T-helper 2 cell (primary cell): ENCODE measurements at places on chromosomes 11 and 22.

GRCh38 chr11:90242894-90243416, 20.1 kb upstream of the CHORDC1 start:
- DNase-seq: no peak

DNA sequence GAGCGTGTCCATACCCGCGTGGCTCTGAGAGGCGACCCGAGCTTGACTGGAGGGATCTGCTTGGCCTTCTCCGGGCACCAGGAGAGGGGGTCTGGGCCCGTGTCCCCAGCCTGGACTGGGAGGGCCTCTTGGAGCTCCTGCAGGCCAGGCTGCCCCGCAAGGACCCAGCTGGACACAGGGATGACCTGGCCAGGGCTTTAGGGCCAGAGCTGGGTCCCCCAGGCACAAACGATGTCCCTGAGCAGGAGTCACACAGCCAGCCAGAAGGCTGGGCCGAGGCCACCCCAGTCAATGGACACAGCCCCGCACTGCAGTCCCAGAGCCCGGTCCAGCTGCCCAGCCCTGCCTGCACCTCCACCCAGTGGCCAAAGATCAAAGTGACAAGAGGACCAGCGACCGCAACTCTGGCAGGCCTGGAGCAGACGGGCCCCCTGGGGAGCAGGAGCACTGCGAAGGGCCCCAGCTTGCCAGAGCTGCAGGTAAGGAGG, 38.2 kb downstream of the TRIOBP start:
- no peak for DNase-seq

GRCh38 chr11:61129639-61130523, 27.6 kb downstream of the CD5 start:
- peak; percentile 84 for DNase-seq

DNA sequence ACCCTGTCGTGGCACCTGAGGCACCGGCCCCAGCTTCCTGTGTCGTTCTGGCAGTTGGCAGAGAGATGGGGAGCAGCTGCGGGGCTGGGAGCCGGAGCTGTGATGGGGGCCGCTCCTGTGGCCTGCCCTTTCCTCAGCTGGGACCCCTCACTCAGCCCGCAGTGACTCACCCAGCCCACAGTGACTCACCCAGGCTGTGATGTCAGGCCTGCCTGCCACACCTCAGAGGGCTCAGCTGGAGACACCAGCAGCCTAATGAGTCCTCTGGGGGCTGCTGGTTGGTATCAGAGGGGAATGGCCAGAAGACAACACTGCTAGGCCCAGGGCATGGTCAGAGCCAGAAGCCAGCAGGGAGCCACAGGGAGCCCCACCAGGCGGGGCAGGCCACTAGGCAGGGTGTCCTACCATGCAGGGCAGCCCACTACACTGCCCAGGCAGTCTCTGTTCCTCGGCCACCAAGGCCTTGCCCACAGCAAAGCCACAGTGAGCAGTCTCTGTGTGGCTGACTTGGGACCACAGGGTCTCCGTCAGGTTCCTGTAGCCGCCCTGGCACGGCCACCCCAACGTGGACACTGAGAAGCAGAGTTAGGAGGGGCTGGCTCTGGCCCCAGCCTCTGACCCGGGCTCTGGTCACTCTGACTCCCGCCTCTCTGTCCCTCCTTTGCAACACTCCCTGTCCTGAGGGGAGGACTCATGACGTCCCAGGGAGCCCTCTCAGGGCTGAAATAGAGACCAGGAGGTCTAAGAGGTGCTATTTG, 4.2 kb upstream of the FXYD2 start:
- peak; percentile 49 for DNase-seq

- DNase-seq: no peak
Observed at GRCh38 chr22:32699001-32699582, 102.4 kb upstream of the TIMP3 start.

DNA sequence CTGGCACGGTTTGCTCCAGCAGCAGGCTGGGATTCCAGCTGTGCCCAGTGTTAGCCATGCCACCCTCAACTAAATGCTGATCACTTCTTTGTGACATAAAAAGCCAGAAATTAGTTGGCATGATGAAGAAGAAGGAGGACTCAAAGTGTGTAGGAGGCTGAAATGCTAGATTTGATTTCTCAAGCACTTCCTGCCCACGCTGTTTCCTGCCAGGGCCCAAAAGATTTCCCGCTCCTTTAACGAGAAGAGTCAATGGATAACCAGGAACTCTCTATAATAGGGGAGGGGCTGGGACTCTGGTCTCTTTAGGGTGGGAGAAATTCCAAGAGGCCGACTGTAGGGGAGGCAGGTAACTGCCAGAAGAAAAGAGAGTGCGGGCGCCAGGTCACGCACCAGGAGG, 26.4 kb downstream of the APOL3 start:
- no peak for DNase-seq

GRCh38 chr11:110337570-110338193, 41.3 kb upstream of the RDX start:
- DNase-seq: peak; percentile 51

- no peak for DNase-seq
Observed at GRCh38 chr11:83933008-83933407, 646.8 kb upstream of the CCDC90B start.
